Activated CD4-positive, CD25-positive, alpha-beta regulatory T cell treated with anti-CD3 and anti-CD28 coated beads, Interleukin-2, amount 50 U/mL, for 72 hours (primary cell): ENCODE measurements at places on chromosomes 11 and 22.

- no peak for DNase-seq
These were observed 653 bp downstream of the NAGA start for GRCh38 chr22:42069801-42070516.

DNA sequence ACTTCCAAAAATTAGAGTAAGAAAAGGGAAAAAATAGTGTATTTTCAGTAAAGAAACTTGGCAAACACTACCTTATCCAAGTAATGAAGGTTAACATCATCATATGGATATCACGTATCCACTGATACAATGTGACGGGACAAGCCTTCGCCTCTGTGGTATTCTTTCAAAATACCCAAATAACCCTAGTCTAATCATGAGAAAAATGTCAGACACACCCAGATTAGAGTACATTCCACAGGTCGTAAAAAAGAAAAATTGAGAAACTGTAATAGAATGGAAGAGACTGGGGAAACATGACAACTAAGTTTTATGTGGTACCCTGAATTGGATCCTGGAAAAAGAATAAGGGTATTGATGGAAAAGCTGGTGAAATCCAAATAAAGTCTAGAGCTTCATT is 48.9 kb downstream of the NARS2 start:
- DNase-seq, result no peak

- DNase-seq, result no peak
These were observed 27.6 kb downstream of the KCTD17 start for GRCh38 chr22:37079158-37079557.

DNA sequence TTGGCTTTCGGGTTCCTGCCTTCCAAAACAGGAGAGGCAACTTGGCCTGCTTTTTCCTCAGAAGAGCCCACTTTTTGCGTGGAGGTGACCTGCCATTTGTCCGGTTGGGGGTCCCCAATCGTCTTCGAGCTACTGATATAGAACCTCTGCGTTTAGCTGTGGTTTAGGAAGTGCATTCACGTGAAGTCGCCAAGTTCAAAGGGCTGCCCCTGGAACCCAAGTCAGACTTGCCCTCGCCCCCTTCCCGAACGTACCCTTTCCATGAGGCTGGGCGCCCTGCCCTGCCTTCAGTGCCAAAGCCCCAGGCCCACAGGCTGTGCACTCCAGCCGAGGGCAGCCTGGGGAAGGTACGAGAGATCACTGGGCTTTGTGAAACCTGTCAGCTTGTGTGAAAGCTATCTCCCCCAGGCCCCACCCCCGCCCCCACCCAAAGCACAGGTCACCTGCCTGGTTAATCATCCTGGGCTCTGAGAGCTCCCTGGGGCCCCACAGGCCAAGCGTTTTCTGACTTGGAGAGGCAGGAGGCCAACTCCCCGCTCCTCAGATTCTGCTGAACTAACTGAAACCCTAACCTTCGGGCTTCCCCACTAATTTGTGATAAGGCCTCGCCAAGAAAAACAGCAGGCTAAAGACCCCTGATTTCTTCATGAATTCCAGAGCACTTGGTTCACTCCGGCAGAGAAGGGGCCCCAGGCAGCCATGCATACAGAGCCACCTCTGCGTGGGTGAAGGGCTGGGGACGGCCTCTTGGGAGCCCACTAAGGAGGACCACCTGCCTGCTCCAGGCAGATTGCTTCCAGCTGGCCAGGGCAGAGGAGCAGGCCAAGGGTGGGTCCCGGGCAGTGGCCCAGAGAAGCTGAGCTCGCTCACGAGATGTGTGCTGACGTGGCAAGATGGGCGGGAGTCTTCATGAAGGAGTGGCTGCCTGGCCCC is 25.8 kb upstream of the KCNQ1OT1 start:
- no peak for DNase-seq

DNA sequence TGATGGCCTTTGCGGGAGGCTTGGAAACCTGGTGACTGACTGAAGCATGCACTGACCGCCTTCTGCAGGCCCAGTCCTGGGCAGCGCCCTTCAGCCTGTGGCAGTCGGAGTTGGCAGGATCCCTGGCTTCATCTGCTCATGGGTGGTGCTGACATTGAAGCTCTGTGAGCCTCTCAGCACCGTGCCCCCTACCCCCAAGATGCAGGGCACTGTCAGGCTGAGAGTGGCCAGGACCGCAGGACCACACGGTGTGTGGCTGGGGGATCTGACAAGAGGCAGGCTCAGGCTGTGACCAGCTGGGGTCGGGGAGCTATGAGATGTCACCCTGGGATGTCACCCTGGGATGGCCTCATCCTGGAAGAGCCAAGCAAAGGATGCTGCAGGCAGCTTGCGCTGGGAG is 32.7 kb downstream of the TBC1D22A start:
- DNase-seq, result no peak

DNA sequence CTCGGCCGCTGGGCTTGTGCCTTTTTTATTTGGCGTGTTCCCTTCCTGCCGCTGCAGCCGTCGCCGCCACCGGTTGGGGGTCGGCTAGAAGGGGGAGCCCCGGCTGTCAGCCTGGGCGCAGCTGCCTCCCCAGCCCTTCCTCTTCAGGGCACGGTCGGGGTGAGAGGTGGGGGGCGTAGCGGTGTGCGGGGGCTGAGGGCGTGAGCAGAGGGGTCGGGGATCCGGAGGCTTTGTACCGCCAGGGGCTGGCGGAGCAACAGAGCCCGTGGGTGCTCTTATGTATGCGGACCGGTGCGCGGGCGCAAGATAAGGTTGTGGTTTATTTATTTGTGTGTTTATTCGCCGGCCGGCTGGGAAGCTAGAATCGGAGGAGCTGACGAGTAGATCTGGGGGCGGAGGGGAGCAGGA is 477 bp downstream of the ZBTB16 start:
- DNase-seq, result no peak

DNA sequence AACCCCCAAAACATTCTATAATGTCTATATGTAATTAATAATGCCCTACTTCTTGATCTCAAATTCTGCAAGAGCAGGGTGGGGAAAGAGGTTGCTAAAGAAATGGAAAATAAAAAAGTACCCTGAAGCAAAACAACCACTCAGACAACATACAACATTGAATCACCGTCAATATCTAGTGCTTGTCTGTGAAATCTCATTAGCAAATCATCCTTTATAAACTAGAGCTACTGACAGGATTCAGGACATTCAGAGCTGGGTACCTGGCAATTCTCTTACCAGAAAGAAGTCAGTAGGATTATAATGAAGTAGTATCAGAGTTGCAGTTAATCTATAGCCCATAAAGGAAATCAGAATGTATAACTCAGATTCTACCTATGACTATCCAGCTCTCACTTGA is 143.2 kb downstream of the CADM1 start:
- no peak for DNase-seq

- no peak for DNase-seq
These were observed 275.8 kb upstream of the SESN3 start for GRCh38 chr11:95506777-95507176.

DNA sequence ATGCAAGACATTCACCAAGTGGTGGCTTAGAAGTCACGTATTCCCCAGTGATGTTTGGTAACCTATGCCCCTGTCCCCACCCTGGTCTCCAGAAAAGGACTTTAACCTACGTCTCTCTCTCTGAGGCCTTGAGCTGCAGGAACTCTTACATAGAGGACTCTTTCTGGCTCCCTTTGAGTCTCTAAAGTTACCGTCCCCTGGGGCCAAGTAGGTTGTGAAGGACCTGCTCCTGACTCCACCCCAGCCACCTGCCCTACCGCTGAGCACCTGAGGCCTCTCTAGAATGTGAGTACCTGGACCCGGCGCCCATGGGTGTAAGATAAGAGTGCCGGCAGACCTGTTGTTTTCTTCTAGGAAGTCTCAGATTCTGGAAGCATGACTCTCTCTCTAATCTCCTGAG is 95.4 kb downstream of the TIMP3 start:
- DNase-seq, result no peak

DNA sequence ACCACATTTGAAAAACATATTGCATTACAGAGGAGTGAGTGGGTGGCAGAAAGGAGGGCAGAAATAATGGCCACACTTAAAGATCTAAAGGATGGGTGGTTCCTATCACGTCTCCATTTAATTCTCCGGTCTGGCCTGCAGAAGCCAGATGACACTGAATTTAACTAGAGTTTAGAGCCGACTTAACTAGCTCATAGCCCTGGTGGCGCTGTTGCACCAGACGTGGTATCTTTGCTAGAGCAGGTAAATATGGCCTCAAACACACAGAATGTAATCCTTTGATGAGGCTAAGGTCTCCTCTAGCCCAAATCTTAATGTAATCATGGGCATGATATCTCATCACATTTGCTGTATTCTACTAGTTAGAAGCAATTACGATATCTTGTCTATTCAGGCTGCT is 51.5 kb upstream of the GAL start:
- DNase-seq, result no peak

DNA sequence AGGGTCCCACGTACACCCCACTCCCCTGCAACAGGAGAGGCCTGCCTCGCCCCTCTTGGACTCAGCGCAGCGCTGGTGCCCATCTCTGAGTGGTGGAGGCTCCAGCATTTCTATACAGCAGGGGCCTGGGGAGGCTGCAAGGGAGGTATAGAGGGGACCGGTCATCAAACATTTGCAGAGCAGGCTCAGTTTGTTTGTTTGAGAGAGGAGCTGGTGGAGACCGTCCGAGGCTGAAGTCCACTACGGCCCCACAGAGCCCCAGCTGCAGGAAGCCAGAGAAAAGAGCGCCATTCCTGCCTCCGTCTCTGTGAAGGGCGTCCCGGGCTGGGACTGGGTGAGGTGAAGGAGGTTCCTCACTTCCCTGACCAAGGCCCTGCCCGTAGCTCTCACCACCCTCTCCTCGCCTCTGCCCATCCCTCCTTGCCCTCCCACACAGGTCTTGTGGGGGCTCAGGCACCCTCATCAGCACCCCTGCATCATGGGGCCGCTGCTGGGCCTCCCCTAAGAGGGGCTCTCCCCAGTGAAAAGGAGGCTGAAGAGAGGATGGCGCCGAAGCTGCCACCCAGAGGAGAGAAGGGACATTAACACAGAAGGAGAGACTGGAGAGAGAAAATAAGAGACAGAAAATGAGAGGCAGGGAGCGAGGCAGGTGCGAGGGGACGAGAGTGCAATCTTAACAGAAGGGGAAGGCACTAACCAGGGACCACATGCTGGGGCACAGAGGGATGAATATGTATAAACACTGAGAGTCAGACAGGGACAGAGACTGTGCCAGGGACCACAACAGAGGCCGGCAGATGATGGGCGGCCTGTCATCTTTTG is 24.5 kb downstream of the RPUSD4 start:
- no peak for DNase-seq

GRCh38 chr11:76588455-76589325 is 81.9 kb downstream of the LRRC32 start:
- DNase-seq, result peak; percentile 69

GRCh38 chr11:118435290-118435892 is 901 bp upstream of the KMT2A start:
- DNase-seq, result peak; percentile 64

- DNase-seq, result no peak
These were observed 295.2 kb downstream of the GUCY1A2 start for GRCh38 chr11:106723071-106723470.

GRCh38 chr11:11567936-11568650 is 53.7 kb downstream of the GALNT18 start:
- no peak for DNase-seq

GRCh38 chr11:15580056-15580774 is 465.5 kb downstream of the INSC start:
- no peak for DNase-seq

DNA sequence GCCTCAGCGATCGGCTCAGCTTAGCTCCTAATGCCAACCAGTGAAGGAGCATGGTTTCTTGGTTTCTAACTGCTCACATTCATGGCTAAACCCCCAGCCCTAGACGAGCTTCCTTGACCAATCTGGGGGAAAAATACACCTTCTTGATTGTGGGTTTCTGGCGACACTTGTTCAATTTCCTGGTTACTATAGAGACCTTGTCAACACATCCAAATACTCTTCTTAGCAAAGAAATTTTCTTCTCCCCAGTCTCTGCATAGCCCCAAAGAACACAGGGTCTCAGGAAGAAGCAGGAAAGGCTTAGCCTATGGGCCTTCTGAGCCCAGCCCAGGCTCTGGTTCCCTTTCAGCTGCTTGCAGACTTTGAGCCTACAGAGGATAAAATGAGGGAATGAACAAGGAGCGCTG is 88.5 kb upstream of the SYT13 start:
- DNase-seq, result no peak

DNA sequence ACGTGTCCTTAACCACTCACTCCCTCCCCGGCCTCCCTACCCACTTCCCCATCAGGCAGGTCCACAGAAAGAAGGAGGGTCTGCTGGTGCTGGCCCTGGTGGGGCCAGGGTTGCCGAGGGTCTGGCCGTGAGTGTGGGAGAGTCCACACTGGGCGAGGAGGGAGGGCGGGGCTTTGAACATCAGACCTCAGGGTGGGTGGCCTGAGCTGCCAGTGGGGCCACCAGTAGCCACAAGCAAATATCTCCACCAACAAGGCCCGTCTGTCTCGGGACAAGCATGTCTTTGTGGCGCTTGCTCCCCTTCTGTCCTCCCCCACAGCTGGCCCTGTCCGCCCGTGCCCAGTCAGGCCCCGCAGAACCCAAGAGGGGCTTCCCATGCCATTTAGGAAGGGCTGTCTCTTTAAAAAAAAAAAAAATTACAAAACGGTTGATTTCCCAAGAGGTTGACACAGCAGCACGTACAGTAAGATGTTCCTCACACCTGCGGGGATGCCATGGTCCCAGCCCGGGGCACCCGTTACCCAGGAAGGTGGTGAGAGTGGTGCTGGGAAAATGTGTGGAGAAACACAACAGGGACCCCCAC is 17.7 kb upstream of the TALDO1 start:
- DNase-seq, result no peak

- peak; percentile 38 for DNase-seq
These were observed 82.3 kb downstream of the PDE2A start for GRCh38 chr11:72591785-72592502.

DNA sequence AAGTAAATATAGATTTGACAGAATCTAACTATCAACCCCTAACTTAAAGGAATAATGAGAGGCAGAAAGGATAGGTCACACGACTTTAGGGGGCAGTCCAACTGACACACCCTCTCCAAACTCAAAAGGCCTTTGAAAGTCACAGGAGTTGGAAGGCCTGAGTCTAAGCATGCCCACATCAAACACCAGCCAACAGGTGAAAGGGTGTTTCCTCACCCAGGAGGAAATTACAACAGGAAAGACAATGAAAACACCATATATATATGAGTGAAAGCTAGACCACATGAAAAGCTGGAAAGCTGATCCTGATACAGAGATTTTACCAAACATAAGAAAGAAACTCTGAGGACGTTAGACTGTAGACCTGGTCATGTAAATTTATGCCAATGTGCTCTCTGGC is 10.5 kb upstream of the DEPDC7 start:
- no peak for DNase-seq

DNA sequence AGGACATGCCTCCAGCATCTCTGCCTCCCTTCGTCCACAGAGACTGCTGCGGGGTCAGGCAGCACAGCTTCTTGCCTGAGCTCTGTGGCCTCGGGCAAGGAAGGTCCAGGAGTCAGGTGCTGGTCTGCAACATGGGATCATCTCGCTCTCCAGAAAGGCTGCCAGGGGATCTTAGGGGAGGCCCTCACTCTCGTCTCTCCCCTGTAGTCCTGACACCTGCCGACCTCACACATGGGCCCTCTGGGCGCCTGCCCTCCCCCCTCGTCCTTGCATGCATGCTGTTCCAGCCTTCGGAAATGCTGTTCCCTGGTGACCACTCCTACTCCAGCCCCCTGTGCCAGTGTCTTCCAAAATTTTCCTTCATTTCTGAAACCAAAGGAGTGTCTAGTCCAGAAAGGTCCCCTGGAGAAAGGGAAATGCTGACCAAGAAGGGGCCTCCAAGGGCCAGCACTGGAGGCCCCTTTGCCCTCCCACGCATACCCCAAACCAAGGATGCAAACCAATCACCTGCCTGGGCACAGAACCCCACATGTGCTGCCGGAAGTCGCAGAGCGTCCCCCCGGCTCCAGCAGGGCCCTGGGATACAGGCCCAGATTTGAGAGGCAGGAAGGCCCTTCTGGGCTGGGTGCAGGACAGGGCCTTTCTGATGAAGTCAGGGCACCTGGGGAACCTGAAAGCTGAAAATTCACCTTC is 41.0 kb downstream of the IGF2 start:
- DNase-seq, result peak; percentile 25
